ENCODE measurements at places on chromosomes 13 and 19.
A peak's percentile ranks its signal among the peaks of the same experiment; 100 is the strongest.

DNA sequence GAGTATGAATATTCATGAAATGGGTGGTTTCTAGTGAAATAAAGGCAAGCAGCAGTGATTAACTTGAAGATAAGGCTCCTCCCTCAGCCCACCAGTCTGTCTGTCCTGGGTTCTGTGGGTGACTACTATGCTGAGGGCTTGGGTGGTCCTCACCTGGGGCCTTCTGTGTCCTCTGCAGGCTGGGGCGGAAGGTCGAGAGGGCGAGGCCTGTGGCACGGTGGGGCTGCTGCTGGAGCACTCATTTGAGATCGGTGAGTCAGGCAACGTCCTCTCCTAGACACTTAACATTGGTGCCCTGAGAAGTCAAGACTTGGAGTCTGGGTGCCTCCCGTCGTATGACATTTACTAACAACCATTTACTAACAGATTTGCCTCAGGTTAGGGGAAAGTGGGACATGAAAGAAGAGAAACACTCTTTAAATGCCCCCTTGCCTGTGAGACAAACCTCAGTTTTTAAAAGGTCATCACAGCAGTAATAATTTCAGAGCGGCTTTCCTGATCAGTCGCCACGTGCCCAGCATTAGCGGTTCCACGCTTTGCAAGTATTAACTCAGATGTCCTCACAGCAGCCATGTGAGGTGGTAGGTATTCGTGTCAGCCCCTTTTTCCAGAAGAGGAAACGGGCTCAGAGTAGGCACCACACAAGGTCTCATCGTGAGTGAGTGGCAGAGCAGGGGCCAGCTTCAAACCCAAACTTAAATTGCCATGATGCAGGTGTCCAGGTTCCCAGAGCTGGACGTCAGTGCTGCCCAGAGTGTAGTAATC, 1.3 kb upstream of the GARIN5A start:
- no peak for DNase-seq

DNA sequence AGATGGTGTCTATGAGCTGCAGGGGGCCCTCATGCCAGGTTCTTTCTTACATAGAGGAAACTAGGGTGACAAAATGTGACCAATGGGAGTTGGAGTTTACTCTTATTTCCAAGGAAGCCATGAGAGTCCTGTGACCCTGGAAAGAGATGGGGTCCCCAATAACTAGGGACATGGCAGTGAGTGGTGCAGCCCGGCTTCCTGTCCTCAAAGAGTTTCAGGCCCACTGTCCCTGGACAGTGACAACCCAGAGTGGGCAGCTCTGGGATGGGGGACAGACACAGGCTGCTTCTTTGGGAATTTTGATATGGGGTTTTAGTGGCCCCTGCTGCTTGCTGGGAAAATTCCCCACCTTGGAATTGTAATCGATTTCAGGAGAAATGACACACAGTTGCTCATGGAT, 8.4 kb upstream of the IGFL1 start:
- DNase-seq = no peak

GRCh38 chr13:48808683-48809082, 155.0 kb downstream of the CYSLTR2 start:
- DNase-seq = no peak

DNA sequence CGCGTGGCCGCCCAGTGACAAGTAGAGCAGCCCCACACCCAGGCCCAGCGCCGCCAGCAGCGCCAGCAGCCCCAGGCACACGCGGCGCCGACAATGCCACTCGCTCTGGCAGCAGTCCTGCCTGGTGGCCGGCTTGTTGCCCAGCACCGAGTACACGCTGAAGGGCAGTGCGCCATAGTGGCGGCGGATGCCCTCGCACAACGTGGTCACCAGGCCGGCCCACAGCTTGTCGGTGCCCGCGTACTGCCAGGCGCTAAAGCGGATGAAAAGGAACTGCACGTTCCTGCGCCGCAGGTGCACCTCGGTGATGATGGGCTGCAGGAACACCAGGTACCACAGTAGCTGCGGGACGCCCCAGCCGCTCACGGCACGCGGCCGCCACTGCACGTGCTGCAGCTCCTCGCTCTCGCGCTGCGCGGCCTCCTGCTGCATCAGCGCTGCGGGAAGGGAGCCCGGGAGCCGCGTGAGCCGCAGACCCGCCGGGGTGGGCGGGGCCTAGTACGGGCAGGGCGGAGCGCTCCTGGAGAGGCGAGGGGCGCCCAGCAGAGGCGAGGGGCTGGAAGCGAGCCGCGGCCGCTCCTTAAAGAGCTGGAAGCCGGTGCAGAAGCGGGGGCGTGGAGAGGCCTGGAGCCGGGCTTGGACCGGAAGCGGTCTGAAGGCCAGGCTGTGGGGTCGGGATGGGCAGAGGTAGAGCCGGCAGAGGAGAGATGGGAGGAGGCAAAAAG, 7.3 kb downstream of the NKPD1 start:
- DNase-seq = peak; percentile 28

- DNase-seq = no peak
These were observed 34.1 kb upstream of the POMP start for GRCh38 chr13:28624707-28625432.

GRCh38 chr19:2424686-2425621, 2.4 kb downstream of the TIMM13 start:
- no peak for DNase-seq

- no peak for DNase-seq
These were observed 13.6 kb upstream of the DACT3 start for GRCh38 chr19:46674416-46675178.

- peak; percentile 5 for DNase-seq
These were observed 9.4 kb downstream of the SAMD4B start for GRCh38 chr19:39351537-39352064.

DNA sequence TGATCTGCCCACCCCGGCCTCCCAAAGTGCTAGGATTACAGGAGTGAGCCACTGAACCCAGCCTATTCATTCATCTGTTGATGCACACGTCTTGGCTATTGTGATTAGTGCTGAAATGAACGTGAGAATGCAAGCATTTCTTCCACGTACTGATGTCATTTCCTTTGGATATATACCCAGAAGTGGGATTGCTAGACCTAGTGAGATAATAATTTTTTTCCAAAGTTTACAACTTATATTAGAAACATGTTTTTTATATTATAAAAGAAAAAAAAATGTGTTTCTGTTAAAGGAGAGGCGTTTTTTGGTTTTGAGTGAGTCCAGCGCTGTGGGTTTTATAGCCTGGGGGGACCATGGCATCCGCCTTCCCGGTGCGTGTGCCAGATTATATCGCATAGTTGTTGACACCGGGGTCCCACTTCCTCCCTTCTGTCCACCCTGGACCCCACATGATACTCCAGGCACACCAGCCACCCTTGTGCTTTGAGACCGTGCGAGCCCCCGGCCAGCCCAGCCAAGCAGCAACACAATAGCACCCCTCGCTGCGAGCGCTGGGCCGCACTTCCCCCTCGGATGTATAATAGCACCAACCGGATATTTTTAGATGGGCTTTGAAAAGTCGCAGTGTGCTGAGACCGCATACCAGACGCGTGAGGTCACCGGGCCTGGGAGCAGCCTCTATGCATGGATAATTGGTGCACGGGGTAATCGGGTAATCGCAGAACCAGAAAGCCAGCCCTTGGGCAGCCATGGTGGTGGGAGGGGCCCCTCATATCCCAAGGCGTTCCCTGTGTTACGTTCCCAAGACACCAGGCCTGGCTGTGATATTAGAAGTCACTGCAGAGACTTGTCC, 59.6 kb downstream of the MYO9B start:
- no peak for DNase-seq

DNA sequence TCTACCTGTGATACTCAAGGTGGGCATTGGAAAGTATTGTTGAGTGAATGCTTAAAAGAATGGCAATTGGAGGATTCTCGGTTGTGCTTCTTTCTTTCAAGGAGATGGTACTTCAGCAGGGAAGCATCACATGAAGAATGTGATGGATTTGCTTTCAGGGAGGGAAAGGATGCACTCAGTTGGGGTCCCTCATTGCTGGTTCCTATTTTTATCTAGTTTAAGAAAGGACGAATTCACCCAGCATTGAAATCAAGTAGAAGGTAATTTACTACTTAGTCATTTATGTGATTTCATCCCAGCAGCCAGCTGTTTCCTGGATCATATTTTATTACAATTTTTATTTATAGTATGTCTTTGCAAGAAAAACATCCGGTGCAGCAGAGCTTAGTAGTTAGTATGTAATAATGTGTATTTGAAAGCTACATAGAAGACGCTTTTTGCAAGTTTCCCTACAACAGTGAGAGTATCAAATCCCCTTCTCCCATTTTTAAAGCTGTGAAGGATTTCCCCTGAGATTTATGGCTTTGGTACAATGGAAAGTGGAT, 417.9 kb downstream of the GPC5 start:
- DNase-seq = no peak

DNA sequence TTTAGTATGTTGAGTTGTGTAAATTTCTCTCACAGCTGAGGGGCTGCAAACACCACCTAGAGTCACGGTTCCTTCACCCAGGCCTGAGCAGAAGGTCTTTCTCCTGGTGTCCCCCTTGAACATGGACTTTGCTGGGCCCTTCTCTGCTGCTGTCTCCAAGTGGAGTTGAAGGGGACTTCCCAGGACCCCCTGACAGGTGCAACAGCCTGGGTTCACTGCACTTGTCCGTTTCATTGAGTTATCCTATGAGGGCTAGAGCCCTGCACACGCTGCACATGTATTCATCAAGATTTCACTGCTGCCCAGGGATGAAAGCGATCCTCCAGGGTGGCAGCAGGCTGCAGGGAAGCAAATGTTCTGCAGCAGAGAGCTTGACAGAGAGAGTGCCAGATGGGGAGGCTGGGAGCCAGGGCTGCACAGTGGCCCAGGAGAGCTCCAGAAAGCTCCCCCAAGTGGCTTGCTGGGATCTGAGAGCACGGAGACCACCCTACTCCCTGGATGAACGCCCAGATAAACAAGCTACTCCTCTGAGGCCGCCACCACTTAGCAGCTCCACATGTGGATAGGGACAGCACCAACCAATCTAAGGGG, 10.3 kb downstream of the TMEM272 start:
- no peak for DNase-seq

GRCh38 chr13:97875911-97876310, 77.6 kb upstream of the IPO5 start:
- no peak for DNase-seq

GRCh38 chr19:13965377-13965896, 13.1 kb downstream of the DCAF15 start:
- DNase-seq = no peak

- no peak for DNase-seq
These were observed 1044.4 kb downstream of the UQCRFS1 start for GRCh38 chr19:28168557-28168956.

DNA sequence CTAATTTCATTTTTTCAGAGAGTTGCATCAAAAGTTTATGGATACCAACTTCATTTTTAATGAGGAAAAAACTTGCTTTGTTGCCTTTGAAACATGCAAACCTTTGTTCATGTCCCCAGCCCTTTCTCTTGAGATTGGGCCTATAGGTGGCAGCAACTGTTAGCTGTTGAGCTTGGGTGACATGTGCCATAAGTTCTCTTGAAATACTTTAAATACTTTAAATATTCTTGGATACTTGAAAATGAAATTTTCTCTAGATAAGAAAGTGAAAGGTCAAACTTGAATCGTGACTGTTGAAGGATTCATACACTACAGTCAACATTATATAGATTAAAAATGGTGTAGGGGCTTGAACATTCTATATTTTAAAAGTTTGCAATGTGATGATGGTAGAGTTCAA, 294.9 kb downstream of the NDFIP2 start:
- DNase-seq = no peak

- DNase-seq = no peak
These were observed 66.7 kb downstream of the ATP11A start for GRCh38 chr13:112756511-112756966.

DNA sequence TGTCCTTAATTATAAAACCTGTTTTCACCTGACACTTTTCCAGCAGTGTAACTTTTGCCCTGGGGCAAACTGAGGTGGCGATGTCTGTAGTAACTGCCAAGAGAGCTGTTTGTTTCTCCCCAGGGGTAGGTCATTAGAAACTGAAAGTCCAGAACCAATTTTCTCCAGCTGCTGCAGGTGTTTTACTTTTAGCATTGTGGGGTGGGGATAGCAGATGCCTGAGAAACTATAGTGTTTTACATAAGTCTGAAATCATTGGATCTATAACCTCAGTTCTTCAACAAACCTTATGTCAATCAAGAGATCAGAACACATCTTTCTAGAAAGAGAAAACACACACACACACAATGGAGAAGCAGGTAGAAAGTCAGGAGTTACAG, 92.7 kb downstream of the LHFPL6 start:
- DNase-seq = no peak

- DNase-seq = no peak
These were observed 21.7 kb downstream of the LILRB4 start for GRCh38 chr19:54684527-54684926.

DNA sequence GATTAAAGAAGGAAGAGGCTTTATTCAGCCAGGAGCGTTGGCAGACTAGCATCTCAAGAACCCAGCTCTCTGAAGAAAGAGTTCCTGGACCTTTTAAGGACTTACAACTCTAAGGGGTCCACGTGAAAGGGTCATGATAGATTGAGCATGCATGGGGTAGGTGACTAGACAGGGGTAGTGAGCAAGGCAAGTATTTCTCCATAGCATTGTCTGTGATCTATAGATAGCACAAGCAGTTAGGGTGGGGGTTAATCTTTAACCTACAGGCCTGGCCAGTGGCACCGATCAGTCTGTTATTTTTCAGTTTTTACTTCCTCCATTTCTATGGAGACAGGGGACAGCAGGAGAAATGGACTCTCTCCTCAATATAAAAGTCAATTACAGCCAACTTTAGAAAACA, 983.7 kb downstream of the SLITRK1 start:
- no peak for DNase-seq

DNA sequence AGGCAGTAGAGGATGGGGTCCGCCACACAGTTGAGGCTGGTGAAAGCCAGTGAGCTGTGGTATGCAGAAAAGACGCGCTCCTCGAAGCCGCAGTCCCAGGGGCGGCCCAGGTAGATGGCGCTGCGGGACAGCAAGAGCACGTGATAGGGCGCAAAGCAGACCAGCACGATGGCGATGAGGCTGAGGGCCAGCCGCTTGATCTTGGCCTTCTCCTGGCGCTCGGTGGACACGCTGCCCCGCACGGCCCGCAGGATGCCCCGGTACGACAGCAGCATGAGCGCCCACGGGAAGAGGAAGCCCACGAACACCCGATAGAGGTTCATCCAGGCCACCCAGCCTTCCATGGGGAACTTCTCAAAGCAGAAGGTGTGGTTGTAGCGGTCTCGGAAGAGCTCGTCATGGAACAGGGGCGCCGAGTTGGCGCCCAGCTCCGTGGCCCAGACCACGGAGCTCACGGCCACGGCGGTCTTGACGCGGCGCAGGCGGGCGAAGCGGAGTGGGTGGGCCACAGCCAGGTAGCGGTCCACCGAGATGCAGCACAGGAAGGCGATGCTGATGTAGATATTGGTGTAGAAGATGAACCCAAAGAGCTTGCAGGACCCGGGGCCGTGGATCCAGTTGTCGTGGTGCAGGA, 6.5 kb upstream of the OPA3 start:
- peak; percentile 39 for DNase-seq

DNA sequence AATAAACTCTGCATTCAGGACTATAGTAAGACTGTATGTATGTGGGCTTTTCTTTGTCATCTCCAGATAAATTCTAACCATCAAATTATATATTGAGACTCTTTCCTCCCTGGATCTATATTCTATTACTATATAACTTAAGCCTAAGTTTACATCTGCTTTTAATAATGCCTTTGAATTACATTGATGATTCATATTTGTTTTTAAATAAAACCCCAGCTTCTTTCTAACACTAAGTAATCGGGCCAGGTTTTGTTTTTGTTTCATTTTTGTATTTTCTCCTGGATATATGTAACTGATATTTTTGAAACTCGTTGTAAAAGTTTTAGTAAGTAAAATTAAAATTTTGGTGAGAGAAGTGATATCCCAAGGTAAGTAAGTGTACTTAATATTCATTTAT, 1599.1 kb downstream of the PCDH9 start:
- DNase-seq = no peak

GRCh38 chr13:24516919-24517318, 4.3 kb upstream of the PARP4 start:
- DNase-seq = no peak

- DNase-seq = no peak
These were observed 1321.8 kb upstream of the PCDH9 start for GRCh38 chr13:68551701-68552522.
